Dermis blood vessel endothelial cell (primary cell): ENCODE measurements at places on chromosomes 7 and 10. TPM values are rescaled to one million over a fixed set of nuclear protein-coding genes. Genes with fewer than 3 reads are reported as not detected.

DNA sequence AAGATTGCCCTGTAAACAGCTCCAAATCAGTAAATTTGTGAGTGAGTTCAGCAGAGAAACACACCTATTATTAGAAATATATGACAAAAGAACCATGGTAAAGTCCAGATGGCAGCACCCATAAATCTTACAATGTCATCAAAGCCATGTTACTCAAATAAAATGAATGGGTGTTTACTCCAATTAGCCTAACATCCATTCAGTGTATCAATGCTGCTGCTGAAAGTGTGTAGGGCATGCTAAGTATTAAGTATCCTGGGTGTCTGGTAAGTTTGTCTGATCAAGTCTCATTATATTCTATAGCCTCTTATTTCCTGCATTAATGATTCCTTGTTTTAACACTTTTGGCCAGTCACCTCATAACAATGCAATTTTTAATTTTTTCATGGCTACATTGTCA is 185.5 kb upstream of the STEAP4 start:
- no peak for DNase-seq

DNA sequence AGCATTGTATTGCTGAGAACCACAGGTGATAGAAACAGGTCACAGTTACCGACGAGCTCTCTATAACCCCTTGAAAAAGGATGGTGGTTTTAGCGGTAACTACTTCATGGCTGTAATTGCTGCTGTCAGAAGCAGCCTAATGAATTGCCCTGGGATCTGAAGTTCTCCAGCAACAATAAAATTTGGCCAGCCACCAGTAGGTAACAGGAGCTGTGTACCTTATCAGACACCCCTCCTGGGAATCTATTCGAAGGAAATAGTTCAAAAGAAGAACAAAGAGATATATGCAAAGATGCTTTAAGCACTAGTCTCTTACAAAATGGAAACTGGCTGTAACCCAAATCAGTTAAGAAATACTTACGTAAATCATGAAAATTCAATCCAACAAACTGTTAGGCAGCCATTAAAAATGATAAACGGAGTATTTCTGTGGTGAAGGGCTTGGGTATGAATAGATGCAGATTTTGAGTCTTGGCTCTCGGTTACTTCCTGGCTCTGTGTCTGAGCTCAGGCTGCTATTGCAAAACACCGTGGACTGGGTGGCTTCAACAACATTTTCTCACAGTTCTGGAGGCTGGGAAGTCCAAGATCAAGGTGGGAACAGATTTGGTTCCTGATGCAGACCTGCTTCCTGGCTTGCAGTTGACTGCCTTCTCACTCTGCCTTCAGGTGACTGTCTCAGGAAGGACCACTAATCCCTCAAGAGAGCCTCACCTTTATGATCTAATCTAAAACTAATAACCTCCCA is 1.6 kb downstream of the MSRB2 start:
- peak; percentile 13 for DNase-seq

DNA sequence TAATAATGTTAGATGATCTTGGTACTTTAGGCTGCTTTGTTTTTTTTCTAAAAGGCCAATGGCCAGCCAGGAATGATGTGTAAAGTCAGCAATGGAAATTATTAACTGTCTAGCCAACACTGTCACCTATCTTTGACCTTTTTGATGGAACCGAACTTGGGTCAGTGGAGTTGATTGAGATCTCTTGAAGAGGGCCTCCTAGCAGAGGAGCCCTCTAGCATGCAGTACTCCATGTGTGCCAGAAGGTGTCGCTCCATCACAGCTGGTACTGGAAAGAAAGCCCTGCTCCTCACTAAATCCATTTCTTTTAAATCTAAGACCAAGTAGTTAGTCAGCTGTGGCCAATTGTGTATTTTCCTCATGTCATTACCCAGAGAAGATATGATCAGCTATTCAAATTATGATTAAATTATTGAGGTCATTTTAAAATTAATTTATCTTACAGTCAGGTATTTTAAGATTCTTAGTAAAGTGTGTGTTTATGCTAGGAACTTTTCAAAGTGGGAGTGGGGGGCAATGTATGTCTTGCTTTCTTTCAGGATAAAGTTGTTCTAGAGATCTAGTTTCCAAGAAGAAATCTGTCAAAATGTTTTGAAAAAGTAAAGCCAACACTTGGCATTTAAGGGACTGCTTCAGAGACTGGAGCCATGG is 33.1 kb upstream of the CROT start:
- DNase-seq, result peak; percentile 67

DNA sequence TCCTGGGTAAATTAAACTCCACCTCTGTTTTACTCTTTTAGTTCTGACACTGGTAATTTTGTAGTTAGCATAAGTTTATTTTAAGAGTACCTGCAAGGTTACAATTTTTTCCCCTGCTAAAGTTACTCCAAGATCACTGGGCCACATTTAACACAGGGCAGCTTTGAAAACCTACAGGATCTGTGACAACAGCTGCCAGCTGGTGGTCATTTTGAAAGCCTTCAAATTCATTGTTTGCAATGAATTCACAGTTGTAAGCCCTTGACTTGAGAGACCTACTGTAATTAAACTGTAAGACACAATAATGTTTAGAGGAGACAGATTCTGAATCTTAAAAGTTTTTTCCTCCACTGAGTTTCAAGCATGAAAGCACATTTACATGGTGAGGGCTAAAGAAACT is 129.6 kb downstream of the CNOT4 start:
- no peak for DNase-seq

DNA sequence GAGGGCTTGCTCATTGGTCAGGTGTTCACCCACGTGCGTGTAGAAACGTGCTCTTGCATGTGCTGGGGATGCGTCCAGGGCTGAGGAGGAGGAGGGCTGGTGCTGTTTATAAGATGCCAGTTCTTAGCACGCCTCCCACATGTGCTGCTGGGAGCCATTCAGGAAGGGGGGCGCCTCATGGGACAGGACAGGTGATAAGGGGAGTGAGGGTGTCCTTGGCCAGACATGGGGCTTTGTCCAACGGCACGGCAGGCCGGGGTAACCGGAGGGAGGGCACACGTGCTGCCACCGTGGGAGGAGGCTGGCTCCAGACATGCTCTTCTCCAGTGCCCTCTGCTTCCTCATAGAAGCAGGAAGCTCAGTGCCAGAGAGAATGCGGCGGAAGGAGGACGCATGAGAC is 150.0 kb downstream of the ZMYND11 start:
- DNase-seq, result no peak

- DNase-seq, result no peak
Measured at GRCh38 chr7:46009211-46009610, 88.1 kb upstream of the IGFBP3 start.

GRCh38 chr10:80133206-80133605 is 676 bp downstream of the PLAC9 start:
- no peak for DNase-seq

DNA sequence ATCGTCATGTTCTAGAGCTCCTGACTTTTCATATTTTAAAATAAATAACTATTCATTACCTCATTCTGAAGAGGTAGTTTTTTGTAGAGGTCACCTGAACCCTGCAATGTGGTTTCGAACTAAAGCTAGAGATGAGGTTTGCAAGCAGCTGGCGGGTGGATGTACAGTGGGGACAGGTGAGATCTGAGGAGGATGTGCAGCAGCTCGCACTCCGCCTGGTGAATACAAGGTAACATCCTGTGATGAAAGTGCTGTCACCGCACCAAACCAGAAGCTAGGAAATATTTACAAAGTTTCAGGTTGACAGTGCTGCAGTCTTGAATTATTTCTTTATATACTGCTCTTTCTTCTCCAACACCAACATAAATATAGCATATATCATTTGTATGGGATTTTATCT is 26.5 kb downstream of the NDUFB2 start:
- no peak for DNase-seq

DNA sequence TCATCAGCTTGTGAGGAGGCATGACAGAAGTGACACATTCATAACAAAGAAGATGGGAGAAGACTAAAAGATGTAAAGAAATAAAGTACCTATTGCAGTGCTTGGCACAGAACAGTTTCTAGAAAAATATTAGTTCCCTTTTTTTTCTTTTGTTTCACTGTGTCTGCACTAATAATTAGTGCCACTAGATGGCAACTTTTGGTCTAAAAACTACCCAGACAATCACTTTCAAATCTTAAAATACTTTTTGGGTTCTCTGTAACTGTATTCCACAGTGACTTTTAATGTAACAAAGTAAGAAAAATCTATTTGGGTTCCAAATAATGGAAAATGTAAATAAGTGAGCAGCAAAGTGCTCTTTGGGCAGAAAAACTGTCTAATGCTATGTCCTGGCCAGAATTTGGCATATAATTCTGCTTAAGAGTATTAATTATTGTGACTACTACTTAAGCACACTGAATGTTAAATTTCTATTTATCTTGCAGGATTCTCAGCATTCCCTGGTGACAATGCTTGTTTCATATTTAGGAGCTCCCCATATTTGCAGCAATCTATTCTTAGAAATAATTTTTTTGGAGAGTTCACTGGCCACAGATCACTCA is 134.8 kb upstream of the KIF5B start:
- peak; percentile 60 for DNase-seq

DNA sequence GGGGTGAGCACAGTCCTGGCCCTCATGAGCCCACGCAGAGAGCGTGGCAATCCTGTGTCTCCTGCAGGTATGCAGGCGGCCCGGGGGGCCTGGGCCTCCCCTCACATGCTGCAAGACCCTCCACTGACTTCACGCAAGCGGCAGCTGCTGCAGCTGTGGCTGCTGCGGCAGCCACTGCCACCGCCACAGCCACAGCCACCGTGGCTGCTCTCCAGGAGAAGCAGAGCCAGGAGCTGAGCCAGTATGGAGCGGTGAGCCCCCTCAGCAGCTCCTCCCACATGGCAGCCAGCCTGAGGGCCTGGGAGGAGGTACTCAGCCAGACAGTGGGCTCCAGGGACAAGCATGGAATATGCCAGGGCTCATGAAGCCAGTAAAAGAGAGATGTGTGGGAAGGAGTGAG is 8.7 kb downstream of the ZMIZ2 start:
- no peak for DNase-seq

DNA sequence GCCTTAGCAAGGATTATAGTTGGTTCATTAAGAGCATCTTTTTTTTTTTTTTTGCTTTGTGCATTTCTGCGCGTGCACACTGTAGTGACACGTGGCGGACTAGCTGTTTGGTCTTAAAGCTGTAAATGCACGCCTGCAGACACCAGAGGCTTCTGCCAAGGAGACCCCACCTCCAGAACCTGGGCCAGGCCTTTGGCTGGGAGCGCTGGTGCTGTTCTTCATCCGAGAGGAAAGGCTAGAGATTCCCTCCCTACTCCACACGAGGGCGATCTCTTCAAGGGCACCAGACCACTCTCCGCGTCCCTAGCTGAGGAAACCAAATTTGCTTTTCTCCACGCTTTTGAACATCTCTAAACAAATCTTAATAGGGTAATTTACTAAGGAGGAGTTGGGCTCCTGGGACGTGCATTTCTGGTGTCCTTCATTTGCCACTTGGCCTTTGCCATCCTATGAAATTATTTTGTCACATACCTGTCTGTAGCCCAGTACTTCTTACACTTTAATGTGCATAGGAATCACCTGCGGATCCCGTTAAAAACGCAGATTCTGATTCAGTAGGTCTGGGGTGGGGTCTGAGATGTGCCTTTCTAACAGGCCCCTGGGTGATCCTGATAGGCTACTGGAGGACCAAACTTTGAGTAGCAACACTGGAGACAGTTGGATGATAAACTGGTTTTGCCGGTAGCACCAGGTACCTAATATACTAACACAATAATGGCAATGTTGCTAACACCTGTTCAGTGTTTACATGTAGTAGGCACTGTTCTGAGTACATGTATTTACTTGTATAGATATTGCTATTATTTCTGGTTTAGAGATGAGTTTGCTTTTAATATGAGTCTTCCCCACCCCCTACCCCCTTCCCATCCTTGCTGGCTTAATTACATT is 1.3 kb upstream of the SLC26A5 start:
- peak; percentile 71 for DNase-seq

DNA sequence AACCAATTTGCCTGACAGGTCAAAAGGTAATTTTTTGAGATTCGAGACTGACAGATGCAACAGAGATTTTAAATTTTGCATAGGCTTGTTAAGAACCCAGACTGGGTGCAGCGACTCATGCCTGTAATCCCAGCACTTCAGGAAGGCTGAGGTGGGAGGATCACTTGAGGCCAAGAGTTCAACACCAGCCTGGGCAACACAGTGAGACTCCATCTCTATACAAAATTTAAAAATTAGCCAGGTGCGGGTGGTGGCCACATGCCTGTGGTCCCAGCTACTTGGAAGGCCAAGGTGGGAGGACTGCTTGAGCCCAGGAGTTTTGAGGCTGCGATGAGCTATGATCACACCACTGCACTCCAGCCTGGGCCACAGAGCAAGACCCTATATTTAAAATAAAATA is 34.6 kb downstream of the AMZ1 start:
- no peak for DNase-seq

- DNase-seq, result no peak
Measured at GRCh38 chr10:101867931-101868330, 24.3 kb upstream of the KCNIP2 start.

- DNase-seq, result no peak
Measured at GRCh38 chr7:138797715-138798320, at the start of the genes ATP6V0A4 and TMEM213. ATP6V0A4 (minus strand) TSS chr7:138798196; CDS start chr7:138771247, 26,949 bp downstream. TMEM213 (plus strand) TSS chr7:138797994; CDS start chr7:138798105, 111 bp downstream.

Gene VSTM2A
- not detected in 2 replicates for total RNA-seq

Gene ERVW-1
- not detected in 2 replicates for total RNA-seq

Gene CLDN3
- 1.4 and 1.5 TPM in 2 replicates for total RNA-seq

Gene OR2A1
- total RNA-seq, result not detected in 2 replicates

Gene MLLT10
- 35.4 and 48.9 TPM in 2 replicates for total RNA-seq

Gene EPO
- total RNA-seq, result not detected in 2 replicates

Gene ZNF777
- total RNA-seq, result 4.9 and 8.5 TPM in 2 replicates

Gene MORN4
- total RNA-seq, result 0.98 and 3.6 TPM in 2 replicates
